ENCODE measurements at places on chromosomes 6 and 20. TPM values are rescaled to one million over a fixed set of nuclear protein-coding genes. Genes with fewer than 3 reads are reported as not detected.

The SIM1 gene
- total RNA-seq, result not detected

The GLP1R gene
- not detected for total RNA-seq

DNA sequence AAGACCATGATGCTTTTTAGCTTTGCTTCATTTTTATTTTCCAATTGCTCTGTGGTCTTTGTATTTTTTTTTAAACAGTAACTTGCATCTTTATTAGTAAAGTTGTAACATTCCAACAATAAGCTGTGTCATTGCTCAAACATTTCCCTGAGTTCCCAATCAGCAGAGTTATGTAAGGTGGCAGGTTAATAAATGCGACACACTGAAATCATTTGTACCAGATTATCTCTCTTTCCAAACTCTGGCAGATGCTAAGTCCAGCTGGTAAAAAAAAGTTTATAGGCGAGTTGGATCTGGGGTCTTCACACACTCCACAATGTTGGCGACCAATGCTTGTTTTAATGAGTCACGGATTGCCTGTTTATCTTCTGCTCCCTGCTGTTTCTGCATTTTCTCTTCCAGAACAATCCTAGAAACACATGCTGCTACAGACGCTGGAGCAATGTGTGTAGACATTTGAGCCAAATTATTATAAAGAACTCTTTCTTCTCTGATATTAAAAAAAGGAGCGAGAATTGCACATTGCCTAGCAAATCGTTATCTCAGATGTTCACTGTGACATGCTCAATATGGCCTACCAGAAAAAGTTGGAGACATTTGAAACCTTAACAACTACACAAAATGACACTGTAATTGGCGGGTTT is 113.6 kb upstream of the IFNGR1 start:
- no peaks in the 10 kb centered on the region for H3K27me3 ChIP-seq
- H3K4me3 ChIP-seq, result no peak overlapping the region
- no peak overlapping the region for H3K27ac ChIP-seq
- DNase-seq, result no peak
- no peaks in the 10 kb centered on the region for H3K36me3 ChIP-seq

DNA sequence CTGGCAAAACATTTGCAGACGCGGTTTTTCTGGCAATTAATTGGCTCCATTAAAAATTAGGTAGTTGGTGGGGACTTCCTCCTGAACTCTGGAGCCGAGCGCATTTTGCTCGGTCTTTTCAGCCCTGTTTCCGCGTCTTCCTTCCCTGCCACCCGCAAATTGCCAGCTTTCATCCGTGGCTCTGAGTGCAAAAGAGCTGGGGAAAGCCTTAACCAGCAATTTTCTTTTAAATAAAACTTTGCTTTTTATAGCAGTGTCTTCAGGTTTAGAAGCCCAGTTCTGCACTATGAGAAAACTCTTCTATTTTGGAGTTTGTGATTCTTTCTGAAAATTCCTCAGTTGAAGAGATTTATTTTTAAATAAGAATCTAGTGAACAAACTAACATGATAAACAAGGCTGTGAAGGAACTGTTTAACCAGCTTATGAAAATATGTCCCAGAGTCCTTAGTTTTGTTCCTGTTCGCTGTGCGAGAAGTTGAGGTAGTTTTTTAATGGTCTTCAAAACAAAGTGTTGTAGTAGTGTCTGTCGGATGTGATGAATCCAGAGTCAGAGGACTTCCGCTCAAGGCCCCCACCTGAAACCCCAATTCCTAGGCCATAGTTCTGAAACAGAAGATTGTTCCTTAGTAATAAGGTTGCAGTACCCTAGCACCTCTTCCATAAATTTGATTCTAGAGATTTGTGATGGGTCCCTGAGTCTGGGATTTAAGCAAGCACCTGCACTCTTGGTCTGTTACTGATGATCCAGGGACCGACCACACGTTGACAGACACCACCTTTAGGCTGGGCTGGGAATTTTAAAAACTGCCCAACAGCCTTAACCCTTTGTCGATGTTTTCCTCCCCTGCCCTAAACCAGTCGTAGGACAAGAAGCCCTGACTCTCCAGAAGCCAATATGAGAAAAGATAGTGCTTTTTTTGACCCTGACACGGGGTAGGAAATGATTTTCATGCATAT is 950 bp downstream of the KCTD20 start:
- peak overlapping the region; percentile 92 for H3K27ac ChIP-seq
- H3K4me1 ChIP-seq, result peaks cover 53% of the 10 kb centered on the region
- H3K27me3 ChIP-seq, result no peaks in the 10 kb centered on the region
- DNase-seq, result no peak
- peak overlapping the region; percentile 85 for H3K4me3 ChIP-seq
